ENCODE measurements at places on chromosomes 12 and 14. TPM values are rescaled to one million over a fixed set of nuclear protein-coding genes. Genes with fewer than 3 reads are reported as not detected.

The CFAP54 gene
- 1.1 TPM for total RNA-seq

GRCh38 chr12:54974279-54974678 lies 10.3 kb downstream of the TESPA1 start:
- DNase-seq = no peak

DNA sequence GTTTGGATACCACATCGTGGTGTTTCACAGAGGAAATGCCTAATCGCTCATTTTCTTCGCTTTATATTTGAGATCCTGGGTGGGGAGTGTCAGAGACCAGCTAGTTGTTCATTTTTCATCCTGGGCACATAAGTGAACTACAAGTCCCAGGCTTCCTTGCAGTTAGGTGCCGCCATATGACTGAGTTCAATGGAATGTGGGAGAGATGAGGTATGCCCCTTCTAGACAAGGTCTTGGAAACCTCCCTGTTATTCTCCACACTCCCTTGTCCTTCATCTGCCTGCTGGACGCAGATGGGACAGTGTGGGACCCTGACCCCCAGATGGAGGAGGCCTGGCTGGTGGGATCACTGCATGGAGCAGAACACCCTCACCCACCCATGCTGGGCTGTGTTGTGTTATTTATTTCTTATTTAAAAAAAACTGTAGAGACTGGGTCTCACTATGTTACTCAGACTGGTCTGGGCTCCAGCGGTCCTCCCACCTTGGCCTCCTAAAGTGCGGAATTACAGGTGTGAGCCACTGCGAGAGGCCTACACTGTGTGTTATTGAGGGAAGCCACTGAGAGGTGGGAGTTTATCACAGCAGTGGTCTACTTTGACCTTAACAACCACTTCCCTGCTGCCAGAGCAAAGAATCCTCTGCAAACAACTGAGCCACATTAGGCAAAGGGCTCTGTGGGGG lies 42.9 kb upstream of the VRK1 start:
- DNase-seq = no peak

DNA sequence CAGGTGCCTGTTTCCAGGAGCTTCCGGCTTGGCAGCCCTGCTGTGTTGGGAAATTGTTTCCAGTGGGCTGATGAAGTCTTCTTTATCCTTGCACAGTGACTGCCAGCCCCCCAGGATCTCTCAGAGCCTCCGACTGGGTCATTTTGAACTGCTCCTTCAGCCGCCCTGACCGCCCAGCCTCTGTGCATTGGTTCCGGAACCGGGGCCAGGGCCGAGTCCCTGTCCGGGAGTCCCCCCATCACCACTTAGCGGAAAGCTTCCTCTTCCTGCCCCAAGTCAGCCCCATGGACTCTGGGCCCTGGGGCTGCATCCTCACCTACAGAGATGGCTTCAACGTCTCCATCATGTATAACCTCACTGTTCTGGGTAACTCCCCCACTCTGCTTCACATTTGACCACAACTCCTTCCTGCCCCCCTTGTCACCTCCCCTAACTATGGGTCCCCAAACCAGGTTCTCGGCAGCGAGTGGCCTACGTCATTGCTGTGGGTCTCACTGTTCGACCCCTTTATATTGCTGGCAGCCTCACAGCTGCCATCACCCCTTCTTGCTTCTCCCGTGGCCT lies 2.3 kb downstream of the LAG3 start:
- no peak for DNase-seq

DNA sequence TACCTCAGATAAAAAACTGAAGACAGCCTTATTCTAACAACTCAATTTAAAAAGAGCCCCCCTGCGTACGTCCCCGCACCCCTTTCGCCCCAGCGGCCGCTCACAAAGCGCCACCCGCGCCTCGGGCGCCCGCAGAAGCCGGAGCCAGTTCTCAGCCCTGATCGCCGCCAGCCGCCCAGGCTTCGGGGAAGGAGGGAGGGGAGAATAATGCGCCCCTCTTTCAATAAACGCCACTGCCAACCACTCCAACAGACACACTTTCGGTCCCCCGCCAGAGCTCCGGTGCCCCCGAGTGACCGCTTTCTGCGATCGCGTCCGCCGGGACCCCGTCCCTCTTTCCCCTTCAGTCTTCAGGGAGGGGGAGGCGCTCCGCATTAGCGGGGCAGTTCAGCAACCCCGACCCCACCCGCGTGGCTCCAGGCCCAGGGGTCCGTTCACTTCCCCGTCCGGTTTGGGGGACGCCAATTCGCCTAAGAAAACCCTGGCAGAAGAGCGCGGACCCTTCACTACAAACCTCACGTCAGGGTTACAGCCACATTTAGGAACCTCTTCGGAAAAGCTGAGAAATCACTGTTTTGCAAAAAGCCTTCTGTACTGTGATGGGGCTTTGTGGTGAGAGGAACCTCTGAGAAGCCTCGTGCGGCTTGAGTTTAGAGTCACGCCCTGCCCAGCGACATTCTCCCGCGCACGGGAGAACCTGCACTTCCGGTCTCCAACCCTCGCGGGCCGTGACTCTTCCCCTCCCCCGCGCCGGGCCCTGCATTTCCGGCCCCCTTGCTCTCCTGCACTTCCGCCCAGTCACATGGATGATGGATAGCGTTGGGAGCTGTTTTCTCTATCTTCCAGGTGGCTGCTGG lies 18.7 kb downstream of the FOXG1 start:
- DNase-seq = no peak

DNA sequence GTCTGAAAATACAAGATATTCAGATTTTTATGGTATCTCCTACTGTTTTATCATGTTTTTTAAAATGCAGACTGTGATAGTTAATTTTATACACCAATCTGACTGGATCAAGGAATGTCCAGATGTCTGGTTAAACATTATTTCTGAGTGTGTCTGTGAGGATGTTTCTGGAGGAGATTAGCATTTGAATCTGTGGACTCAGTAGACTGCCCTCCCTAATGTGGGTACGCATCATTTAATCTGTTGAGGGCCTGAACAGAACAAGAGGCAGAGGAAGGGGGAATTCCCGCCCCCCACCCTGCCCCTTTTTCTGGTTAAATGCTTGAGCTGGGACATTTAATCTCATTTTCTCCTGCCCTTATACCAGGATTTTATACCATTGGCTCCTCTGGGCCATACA lies 72.1 kb downstream of the AVPR1A start:
- DNase-seq = no peak

DNA sequence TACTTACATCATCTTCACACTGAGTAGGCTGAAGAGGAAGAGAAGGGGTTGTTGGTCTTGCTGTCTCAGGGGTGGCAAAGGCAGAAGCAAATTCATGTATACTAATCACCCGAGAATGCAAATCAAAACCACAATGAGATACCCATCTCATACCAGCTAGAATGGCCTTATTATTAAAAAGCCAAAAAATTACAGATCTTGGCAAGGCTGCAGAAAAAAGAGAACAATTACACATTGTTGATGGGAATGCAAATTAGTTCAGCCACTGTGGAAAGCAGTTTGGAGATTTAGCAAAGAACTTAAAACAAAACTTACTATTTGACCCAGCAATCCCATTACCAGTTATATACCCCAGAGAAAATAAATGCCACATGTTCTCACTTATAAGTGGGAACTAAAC lies 154.9 kb downstream of the SEC23A start:
- no peak for DNase-seq

- DNase-seq = peak; percentile 21
These were observed 702.7 kb downstream of the TMTC2 start for GRCh38 chr12:83389237-83389996.

- DNase-seq = peak; percentile 28
These were observed 101.2 kb downstream of the NELL2 start for GRCh38 chr12:44774815-44775411.

DNA sequence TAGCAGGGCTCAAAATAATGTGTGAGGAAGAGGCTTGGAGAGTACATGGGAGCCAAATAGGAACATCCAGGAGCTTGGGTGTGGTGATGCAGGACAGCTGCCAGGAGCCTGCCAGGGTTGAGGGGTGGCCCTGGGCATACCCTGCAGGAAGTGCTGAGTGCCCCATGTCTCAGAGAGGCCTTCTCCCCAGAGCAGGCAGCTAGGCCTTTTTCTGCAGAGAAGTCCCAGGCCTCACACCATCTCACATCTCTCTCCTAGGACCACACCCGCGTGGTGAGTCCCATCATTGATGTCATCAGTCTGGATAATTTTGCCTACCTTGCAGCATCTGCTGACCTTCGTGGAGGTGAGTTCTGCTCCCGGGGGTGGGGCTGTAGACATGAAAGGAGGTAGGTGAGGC lies 66.9 kb downstream of the ERH start:
- no peak for DNase-seq

The RAB5B gene
- total RNA-seq = 39.9 TPM

- DNase-seq = no peak
These were observed 23.6 kb downstream of the TCHP start for GRCh38 chr12:109923481-109924245.

DNA sequence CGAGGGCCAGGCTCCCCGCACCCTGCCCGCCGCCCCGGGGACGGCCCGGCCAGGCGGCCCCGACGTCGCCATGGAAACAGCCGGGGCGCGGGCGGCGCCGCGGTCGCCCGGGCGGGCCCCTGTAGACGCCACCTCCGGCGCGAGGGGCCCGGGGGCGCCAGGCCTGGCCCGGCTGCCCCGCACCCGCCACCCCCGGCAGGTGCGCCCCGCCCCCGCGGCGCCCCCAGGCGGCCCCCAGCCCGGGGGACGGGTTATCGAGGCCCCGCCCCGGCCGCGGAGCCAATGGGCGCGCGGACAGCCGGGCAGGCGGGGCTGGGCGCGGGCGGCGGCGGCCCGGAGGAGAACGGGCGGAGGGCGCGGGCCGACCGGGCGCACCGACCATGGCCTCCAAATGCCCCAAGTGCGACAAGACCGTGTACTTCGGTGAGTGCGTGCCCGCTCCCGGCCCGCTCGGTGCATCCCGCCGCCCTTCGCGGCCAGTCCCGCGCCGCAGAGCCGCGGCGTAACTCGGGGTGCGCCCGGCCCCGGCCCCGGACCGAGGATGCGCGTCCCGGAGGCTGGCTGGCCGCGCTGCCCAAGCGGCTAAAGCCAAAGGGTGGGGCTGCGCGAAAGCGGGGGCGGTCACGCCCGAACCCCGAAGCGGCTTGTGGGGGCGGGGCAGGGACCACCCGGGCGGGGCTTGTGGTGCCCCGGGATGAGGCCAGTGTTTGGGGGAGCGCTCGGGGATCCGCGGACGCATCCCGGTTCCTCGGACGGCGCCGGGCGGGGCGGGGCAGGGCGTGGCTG lies at the start of gene CRIP2:
CRIP2 (plus strand) TSS at position 339 of the 786 bp plus-strand sequence; CDS start at position 381, 42 bp downstream.
- peak; percentile 49 for DNase-seq
